ENCODE measurements at places on chromosomes 13 and 19.

GRCh38 chr13:49124693-49125304, 95.3 kb upstream of the MLNR start:
- no peak for DNase-seq

DNA sequence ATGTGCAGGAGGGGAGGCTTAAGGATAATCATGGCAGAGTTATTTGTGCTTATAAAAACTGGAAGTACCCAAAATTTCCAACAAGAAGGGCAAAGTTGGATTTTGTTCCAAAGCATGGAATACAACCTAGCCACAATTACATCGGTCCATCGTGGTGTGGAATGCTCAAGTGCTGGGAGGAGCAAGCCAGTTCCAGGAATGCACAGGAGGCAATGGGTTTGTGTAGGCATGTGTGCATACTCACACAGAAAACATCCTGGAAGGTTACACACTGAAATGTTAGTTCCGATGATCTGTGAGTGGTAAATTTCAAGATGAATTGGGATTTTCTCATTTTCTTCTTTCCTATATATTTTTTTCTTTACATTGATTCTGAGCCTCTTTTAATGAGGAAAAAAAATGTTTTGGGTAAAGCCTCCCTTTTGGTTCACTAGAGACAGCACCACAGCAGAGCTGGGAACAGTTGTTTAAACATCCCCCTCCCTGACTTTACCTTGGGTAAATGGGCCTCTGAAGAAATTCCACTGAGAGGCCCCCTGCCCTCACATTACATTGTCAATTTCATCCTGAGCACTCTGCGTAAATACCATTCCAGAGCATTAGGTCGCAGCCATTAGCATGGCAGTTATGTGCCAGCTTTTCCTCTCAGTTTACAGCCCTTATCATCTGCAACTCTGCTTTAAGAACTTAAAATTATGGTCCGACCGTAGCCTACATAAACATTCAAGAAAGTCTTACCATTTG, 122.0 kb downstream of the UQCRFS1 start:
- no peak for DNase-seq

DNA sequence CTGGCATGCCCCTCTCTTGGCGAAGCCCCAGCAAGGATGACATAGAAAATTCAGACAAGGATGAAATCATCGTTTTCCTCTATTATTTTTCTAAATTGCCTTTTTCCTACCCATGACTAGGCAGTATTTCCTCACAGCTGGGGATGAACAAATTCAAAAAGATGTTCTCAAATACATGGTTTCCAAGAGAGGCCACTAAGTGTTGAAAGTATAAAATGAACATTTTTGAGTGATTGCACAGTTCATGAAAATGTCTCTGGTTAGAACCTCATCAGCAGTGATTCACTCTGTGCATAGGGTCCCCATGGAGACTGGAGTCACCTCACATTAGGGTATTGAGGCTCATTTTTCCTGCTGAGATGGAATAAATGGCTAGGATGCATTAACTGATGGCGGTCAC, 373.7 kb downstream of the DNAJC15 start:
- DNase-seq = no peak

DNA sequence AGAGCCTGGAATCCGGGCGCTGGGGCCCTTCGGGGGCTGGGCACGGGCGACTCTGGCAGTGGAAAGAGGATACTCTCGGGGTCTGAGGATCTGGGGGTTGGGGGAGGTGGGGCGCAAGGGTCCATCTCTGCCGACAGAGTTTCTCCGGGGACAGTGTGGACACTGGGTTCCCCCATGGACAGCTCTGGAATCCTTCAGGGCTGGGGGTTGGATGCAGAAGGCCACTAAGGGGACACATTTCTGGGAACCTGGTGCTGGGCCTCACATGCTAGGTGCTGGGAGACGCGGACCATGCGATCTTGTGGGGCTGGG, 2.3 kb downstream of the TGFBR3L start:
- DNase-seq = no peak

DNA sequence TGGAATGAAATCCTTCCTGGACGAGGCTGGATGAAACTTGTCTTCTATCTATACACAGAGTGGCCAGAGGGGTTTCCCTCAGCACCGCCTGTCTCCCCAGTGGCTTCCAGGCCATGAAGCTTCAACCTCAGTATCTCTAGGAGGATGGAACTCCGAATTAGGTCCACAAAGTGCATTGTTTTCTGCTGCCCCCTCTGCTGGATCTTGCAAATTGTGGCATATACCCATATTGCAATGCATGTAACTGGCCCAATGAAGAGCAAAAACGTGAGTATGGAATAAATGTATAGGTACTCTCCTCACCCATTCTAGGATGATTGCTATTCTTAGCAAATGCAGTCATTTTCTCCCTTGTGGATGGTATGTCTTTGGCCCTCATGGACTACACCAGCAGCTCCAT, 14.7 kb upstream of the LILRB4 start:
- no peak for DNase-seq
